ENCODE measurements at places on chromosomes 11 and 22.
A peak's percentile ranks its signal among the peaks of the same experiment; 100 is the strongest.

- no peak for DNase-seq
Measured at GRCh38 chr11:23010790-23011335, 150.6 kb upstream of the CCDC179 start.

GRCh38 chr11:132683602-132684001 lies 848.7 kb downstream of the OPCML start:
- no peak for DNase-seq

DNA sequence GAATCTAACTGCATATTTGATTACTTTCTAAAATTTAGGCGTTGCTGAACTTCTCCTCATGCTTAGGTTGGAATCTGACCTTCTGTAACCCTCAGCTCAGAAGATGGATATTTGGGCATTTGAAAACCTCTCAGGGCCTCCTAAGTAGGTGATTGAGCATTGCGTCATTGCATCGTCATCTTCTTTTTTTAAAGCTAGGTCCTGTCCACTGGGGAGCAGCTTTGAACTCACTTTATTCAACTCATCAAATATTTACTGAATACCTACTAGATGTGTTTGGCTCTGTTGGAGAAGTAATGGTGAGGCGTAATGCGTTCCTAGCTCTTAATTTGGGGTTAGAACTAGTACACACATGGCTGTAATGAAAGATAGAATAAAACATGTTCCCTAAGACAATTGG lies 56.8 kb downstream of the ZBTB16 start:
- no peak for DNase-seq

GRCh38 chr22:37529652-37530345 lies 10.6 kb upstream of the CARD10 start:
- DNase-seq, result no peak

- no peak for DNase-seq
Measured at GRCh38 chr11:28040384-28040783, 67.6 kb downstream of the KIF18A start.

DNA sequence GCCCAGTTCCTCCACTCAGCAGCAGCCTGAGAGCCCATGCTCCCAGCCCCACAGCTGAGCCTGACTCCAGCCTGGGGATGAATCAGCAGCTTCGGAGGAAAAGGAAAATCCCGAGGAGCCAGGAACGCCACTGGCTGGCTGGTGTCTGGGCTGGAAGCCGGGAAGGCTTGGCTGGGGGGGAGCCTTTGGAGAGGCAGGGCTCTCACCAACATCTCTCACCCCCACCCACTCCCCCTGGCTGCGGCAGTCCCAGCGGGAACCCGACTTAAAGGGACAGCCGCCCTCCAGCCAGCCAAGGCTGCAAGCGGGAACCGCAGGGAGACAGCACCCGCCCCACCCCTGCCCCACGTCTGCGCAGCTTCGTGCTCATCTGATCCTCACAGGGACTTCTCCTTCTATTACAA lies 28.4 kb downstream of the KIAA0930 start:
- DNase-seq, result no peak

GRCh38 chr11:26985943-26986342 lies 8.0 kb upstream of the FIBIN start:
- no peak for DNase-seq

DNA sequence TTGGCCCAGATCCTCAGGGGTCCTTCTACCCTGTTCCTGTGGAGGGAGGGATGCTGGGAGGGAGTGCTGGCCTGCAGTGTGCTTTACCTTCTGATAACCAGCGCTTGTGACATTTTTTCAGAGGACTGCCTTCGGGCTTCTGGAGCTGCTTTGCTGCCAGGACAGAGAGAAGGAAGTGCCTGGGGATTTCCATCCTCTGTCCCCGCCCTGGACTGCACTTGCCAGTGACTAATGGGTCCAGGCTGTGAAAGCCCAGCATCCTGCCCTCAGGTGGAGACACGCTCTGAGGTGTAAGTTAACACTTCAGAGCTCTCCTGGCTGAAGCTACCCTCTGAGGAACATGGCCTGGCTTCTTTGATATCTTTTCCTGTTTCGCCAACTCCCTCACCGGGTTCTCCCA lies 158.7 kb upstream of the SYT13 start:
- DNase-seq, result no peak

DNA sequence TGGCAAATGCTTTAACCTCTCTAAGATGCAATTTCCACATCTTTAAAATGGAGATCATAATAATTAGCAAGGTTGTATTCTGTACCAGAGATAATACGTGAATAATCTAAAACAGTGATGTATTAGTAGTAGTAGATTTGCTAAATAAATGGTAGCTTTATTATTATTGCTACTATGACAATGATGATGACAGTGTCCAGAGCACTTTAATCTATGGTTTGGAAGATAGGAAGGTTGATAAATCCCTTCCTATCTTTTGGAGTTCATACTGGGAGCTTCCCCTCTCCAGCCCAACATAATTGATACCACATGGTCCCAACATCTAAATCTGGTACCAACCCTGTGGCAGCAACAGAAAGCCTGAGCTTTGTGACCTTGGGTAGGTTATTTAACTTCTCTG lies 267.8 kb downstream of the FAT3 start:
- DNase-seq, result no peak

- DNase-seq, result no peak
Measured at GRCh38 chr22:27422442-27422841, 379.1 kb downstream of the MN1 start.

- DNase-seq, result no peak
Measured at GRCh38 chr11:120054016-120054752, 83.7 kb downstream of the TRIM29 start.

GRCh38 chr11:125388611-125389010 lies 107.5 kb downstream of the FEZ1 start:
- DNase-seq, result no peak

DNA sequence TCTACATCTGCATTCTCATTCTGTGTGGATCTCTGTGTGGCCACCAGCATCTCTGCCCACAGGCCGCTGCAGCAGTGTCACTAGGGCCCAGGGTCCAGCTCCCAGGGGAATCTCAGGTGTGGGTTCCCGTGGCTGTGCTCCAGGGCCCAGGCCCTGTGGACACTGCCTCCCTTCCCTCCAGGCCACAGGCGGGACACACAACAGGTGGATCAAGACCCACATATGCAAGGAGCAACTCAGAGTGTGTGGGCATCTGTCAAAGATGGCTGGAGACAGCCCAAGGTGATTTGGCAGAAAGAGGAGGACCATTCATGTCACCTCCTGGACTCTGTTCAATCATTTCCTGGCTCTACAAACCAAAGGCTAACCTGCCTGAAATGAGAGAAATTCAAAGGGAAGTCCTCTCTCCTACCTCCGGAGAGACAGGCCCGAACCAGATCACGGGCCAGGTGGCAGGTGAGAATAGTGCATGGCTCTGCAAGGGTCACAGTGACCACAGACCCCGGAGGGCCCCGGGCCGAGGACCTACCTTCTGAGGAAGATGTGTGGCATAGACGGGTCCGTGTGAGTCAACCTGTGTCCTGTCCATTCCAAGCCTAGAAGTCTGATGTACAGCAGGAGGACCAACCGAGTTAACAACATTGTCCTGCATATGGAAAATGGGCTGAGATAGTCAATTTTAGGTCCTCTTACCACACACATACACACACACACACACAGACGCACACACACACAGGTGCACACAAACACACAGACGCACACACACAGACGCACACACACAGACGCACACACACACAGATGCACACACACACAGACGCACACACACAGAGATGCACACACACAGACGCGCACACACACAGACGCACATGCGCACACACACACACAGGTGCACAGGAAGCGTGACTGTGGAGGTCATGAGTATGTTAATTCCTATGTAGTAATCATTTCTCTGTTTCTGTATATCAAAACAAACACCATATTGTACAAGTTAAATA lies 1068.5 kb downstream of the BRD1 start:
- DNase-seq, result no peak

- no peak for DNase-seq
Measured at GRCh38 chr22:46233231-46233630, 16.9 kb downstream of the CDPF1 start.

- no peak for DNase-seq
Measured at GRCh38 chr22:33296941-33297340, 238.8 kb upstream of the SYN3 start.

- peak; percentile 66 for DNase-seq
Measured at GRCh38 chr22:39940757-39941305, 19.4 kb upstream of the TMA7B start.

DNA sequence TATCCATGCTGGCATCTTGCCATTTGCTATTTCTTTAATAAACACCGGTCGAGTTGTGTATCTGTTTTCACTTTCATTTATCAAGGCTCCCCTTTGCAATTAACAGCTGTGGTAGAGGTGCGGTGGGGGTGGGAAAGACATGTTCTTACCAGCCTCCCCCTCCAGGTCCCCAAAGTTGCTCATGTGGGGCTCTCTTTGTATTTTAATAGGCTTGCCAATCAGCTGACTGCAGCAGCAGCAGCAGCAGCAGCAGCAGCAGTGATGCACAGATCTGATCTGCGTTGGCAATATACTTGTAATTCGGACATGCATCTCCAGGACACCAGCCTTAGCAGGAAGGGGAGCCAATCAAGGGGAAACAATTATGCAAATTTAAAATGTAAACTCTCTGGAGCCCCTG lies 40.3 kb upstream of the E2F8 start:
- DNase-seq, result peak; percentile 37

GRCh38 chr11:111189466-111189865 lies 56.1 kb upstream of the POU2AF2 start:
- no peak for DNase-seq

- no peak for DNase-seq
Measured at GRCh38 chr11:73990730-73991129, 8.1 kb upstream of the UCP2 start.

- DNase-seq, result no peak
Measured at GRCh38 chr22:20999350-21000206, 2.3 kb downstream of the THAP7 start.
